ENCODE measurements at places on chromosomes 2 and 18. TPM values are rescaled to one million over a fixed set of nuclear protein-coding genes. Genes with fewer than 3 reads are reported as not detected.

The GPR45 gene
- total RNA-seq: not detected

The CCDC88A gene
- total RNA-seq: 63.8 TPM

The CTLA4 gene
- not detected for total RNA-seq

The PCGF1 gene
- 29.2 TPM for total RNA-seq

The ASB18 gene
- total RNA-seq: not detected

The FOXD4L1 gene
- total RNA-seq: not detected

The ANKRD36C gene
- 32.8 TPM for total RNA-seq
